Type B pancreatic cell (in vitro differentiated cells): ENCODE measurements at places on chromosomes 13 and 19.

- peak; percentile 54 for DNase-seq
Measured at GRCh38 chr13:113452942-113453901, at the start of gene ADPRHL1. Gene ADPRHL1 (minus strand): TSS chr13:113453488. CDS start chr13:113453437, 51 bp downstream.

DNA sequence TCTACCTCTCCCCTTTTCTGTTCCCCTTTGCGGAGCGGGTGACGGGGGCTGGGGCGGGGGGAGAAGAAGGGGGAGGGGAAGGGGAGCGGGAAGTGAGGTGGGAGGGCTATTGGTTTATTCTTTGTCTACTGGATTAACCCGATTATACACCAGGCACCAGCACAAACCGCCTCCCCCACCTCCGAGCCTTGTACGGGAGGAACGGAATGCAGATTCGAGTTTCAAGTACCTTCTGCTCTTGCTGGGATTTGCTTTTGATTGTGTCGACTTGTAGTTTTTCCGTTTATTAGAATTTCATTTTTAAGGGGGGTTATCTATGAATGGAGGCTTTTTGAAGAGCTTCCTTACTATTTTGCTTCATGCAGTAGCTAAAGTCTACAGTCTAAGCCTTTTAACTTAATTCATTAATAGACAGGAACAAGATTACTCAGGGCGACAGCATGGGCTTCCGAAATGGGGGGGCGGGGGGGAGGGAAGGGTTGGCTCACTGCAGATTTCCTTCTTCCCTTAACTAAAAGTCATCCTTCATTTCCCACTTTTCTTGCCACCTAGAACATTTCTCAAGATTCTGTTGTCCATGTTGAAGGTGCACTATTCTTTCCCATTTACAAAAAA is 937 bp upstream of the SPRY2 start:
- no peak for DNase-seq

DNA sequence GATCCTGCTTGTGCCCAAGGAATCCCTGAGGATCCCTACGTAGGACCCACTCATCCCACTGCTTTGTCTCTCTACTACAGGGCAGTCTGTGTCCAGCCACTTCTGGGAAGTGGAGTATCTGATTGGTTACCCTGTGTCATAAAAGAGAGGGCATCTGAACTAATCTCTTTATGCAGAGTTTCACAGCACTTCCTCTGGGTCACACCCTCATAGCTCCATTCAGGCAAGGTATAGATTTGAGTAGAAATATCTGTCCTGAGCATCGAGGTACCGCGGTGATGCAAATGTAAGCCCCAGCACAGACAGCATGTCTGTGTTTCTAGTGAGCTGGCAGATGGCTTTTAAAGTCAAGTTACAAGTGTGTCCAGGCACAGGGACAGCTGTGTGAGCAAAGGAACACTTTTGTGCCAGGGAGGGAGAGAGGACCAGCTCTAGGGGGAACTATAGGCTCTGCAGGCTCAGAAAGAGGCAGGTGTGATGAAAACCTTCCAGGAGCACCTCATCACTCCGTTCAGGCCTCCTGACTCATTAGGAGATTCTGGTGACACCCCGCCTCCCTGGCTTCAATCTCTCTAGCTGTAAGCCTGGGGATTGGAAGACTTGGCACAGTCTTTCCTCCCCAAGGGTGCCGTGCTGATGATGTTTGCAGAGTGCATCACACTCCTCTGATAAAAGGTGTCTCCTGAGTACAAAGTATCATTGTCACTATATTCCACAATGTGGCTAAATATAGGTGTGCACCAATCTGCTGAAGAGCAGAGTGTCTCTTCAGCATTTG is 84.3 kb upstream of the UBL3 start:
- DNase-seq: no peak

GRCh38 chr19:55809381-55810058 is 22.3 kb downstream of the NLRP11 start:
- DNase-seq: no peak

GRCh38 chr13:64534302-64534701 is 2695.8 kb downstream of the PCDH9 start:
- DNase-seq: no peak

GRCh38 chr19:34228762-34229161 is 25.6 kb upstream of the GARRE1 start:
- DNase-seq: no peak

- no peak for DNase-seq
Measured at GRCh38 chr19:4559569-4559968, at the start of gene SEMA6B. Gene SEMA6B (minus strand): TSS chr19:4559684. CDS start chr19:4558457, 1,227 bp downstream.

DNA sequence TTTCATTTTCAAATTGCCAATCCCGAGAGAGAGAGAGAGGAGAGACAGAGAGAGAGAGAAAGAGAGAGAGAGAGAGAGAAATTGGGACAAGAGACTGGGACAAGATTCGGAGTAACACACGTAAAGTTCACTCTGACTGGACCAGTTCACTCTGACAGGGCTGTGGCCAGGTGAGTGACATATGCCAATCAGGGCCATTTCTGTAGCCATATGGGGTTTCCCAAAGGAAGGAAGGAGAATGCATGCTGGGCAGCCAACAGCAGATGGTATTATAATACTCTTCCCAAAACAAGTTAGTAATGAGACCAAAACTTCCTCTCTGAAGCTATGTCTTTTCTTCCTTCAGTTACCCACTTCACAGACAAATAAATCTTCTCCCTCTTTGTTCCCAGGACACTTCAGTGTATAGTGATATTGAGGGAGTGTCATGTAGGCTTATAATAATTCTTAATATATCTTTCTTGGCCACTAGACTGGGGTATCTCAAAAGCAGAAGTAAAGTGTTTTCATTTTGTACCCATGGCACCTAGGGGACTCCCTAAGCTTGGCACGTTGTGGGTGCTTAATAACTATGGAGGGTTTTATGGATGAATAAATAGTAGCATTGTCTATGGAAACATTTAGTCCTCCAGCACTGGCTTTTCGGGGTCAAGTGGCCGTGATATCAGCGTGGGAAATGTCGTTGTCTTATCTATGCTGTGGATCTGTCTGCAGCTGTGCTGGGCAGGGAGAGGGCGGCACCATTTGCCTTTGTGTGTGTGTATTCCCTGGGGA is 51.6 kb downstream of the SERP2 start:
- no peak for DNase-seq

DNA sequence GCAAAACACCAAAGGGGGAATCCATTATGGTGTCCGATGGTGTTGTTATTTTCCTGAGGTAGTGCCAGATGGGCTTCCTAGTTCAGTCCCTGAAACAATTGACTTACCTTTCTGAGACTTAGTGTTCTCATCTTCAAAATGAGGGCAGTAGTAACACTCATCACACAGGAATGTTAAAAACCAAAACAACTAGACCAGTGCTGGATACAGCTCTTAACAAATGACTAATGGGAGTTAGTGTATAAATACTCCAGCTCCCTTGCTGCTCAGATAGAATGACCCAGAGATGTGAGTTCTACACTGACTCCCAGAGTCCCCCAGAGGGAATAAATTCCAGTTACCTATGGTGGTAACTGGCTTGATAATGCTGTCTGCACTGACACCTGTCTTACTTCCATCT is 49.9 kb downstream of the MBD3L2B start:
- DNase-seq: no peak

- DNase-seq: peak; percentile 85
Measured at GRCh38 chr19:57583521-57584416, at the start of gene ZIK1. Gene ZIK1 (plus strand): TSS chr19:57584145. CDS start chr19:57584357, 212 bp downstream.

DNA sequence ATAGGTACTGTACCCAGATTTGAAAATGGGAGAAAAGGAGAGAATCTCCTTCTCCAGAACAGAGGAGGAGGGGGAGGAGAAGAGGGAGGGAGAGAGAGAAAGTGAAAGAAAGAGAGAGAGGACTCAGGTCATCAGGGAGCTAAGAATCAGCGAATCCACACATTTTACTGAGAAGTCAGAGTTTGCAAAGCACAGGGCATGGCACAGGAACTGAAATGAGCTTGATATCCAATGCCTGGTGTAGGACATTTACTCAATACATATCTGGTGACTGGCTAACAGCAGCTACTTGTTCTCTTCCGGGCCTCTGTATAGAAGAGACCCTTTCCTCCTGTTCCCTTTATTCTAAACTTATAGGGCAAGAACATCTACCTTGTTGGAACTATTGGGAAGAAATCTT is 375.1 kb downstream of the KLF5 start:
- no peak for DNase-seq

- DNase-seq: no peak
Measured at GRCh38 chr19:46191356-46191755, 38.2 kb upstream of the IGFL1 start.

- DNase-seq: no peak
Measured at GRCh38 chr19:4596033-4596904, 36.8 kb upstream of the SEMA6B start.

DNA sequence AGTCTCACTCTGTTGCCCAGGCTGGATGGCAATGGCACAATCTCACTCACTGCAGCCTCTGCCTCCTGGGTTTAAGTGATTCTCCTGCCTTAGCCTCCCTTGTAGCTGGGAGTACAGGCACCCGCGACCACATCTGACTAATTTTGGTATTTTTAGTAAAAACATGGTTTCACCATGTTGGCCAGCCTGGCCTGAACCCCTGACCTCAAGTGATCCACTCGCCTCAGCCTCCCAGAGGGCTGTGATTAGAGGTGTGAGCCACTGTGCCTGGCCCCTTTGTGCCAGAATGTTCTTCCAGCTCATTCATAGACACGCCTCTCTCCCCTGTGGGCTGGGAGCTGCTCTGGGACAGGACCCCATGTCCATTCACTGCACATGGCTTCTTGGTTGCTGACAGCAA is 9.1 kb downstream of the MYDGF start:
- DNase-seq: no peak

DNA sequence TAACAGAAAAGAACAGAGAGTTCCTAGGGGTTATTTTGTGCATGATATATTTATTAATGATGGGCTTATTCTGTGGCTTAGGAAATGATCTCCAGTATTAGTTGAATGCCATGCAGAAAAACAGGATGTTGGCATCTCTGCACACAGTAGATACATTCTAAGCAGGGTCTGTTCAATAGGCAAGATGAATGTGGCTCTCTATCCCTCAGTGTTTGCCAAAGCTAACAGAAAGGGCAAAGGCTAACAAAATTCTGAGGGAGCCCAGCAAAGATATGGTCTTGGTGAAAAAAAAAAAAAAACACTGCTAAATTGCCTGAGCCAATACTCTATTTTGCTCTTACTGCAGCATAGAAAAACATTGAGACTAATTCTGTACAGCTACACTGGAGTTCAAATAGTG is 1095.8 kb downstream of the UQCRFS1 start:
- DNase-seq: no peak

- no peak for DNase-seq
Measured at GRCh38 chr19:2982983-2983350, 5.6 kb downstream of the TLE6 start.

DNA sequence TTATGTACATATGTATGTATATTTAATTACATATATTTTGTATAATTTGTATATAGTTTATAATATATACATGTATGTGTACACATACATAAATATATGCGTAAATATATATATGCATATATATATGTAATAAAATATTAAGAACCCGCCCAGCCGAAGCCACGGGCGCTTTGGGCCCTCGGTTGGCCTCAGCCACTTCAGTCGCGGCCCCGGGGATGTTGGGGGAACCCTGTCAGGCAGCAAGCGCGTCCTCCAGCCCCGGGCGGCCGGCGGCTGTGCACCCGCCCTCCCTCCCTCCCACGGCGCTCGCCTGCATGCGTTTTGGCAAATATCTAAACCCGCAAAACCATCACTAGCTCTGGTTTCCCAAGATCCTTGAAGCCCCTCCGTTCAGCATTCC is 7.9 kb upstream of the ZNF606 start:
- DNase-seq: no peak
